ENCODE measurements at places on chromosomes 1 and 21.

DNA sequence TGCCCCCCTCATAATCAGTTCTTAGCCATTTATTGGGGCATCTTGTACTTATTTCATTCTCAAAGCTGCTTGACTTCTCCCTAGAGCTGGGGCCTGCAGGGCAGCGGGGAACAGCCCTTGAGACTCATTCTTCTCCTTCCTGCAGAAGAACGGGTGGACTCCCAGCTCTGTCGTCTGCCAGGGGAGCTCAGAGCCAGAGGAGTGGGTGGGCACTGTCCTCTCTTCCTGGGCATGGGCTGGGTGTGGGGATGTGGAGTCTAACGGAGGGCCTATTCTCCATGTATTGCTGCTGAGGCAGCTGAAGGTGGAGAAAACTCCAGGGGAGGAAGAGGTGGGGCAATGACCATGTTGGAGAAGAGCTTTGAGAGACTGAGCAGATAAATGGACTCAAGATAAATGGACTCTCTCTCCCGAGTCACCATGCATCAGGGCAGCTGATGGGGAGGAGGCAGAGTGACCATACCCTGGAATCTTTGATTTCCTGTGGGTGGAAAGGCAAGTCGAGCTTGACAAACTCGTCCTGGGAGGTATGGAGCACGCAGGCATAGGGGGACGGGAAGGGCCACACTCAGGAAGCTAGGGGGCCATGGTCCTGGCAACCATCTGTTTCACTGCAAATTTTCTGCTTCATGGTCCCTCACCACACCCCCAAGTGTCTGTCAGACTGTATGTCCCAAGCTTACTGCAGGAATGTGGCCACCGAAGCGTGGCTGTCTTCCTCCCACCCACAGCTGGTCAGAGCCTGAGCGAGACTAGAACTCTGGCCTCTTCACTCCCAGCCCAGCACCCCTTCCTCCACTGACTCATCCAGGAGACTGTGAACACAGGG is 56.9 kb upstream of the ATP2B4 start:
- DNase-seq: peak; percentile 79

DNA sequence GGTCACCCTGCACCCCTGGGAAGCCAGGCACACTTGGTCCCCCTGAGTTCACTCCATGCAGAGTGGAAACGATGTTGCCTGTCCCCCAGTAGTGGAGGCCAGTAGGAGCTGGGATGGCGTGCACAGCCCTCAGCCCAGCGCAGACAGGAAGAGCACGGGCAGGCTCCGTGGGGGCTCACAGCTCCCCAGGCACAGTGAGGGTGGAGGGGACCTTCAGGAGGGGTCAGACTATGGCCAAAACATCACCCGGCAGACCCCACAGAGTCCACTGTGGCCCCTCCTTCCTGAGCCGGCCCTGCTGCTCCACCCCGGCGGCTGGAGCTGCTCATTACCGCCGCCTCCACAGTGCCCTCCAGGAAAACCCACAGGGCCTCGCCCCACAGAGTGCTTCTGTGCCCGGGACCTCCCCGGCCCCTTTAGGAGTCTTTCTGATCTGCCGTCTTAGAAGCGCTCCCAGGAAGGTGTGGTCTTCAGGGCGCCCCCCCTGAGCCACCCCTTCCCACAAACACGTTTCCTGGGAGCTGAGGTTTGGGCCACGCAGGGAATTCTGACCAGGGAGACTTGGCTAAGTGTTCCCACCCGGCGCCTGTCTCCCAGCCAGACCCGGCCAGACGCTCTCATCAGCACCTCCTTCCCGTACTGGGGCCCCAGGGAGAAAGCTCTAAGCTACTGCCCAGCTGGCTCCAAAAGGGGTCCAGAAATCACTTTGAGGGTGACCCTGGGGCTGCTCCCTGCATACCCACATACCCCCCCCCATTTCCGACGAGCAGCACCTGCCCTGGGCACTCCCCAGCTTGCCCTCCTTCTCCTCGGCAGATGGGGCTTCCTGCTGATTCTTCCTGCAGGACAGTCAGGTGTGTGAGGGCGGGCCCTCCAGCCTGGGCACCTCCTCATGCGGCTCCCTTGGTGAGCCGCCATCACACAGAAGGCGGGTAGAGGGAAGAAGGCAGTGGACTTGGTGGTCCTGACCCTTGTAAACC is 38.8 kb downstream of the RIPK4 start:
- DNase-seq: no peak

GRCh38 chr1:31605908-31606427 is 11.5 kb upstream of the HCRTR1 start:
- no peak for DNase-seq

- peak; percentile 92 for DNase-seq
Observed at GRCh38 chr1:58395355-58395754, 151.2 kb downstream of the OMA1 start.

DNA sequence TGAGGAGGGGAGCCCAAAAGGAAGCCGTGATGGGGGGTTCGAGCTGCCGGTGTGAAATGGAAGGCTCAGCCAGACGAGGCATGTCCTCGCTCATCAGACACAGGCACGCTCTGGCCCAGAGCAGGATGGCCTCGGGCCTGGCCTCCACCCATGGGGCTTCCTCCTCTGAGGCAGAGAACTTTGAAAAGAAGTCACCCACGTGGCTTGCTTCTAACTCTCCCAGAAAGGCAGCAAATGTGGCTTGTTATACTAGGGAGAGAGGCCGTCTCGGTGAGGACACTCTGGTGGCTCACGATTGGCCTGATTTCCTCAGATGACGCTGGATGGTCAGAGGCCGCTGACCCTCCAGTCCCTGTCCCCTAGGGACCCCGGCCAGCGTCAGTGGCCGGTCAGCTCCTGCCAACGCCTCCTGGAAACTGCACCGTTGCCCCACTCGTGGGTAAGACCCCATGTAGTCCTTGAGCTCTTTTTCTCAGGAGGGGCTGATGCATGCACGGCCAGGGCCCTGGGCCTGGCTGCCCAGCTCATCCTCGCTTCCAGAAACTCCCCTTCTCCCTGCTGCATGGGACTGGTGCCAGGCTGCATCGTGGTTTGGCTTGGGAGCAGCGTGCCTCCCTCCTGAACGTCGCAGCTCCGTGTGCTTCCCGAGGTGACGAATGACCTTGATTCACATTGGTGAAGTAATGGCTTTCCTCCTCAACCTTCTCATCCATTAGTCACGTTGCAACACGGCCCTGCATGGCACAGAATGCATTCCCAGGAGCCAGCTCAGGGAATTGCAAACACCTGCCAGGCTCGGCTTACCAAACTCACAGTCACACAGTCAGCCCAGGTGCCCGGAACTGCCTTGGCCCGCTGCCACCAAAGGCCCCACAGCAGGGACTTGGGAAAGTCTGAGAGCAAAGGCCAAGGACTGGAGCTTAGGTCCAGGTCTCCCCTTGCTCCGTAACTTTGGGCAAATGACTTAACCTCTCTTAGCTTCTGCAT is 58.8 kb downstream of the TOMM20 start:
- peak; percentile 99 for DNase-seq

- no peak for DNase-seq
Observed at GRCh38 chr1:201513498-201514243, 6.7 kb upstream of the CSRP1 start.

DNA sequence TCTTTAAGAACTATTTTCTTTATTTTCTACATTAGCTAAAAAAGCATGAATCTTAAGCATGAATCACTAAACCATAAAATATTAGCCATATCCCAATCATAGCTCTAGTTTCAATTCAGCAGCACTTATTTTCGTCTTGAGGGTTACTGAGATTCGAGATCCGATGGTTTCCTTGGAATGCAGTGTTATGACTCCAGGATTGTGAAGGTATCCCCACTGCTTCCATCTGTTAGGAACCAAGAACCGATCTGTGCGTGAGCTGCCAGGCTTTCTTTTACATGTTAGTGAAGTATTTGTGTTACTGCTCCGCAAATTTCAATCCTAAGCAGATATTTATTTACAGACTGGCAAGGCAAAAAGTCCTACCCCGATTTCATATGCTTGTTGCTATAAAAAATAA is 18.8 kb downstream of the TNFRSF9 start:
- DNase-seq: no peak

GRCh38 chr1:19957779-19958178 is 21.6 kb downstream of the PLA2G2A start:
- no peak for DNase-seq

GRCh38 chr1:169031566-169032224 is 74.8 kb upstream of the ATP1B1 start:
- no peak for DNase-seq

GRCh38 chr1:230894032-230894431 is 25.7 kb upstream of the C1orf198 start:
- no peak for DNase-seq

DNA sequence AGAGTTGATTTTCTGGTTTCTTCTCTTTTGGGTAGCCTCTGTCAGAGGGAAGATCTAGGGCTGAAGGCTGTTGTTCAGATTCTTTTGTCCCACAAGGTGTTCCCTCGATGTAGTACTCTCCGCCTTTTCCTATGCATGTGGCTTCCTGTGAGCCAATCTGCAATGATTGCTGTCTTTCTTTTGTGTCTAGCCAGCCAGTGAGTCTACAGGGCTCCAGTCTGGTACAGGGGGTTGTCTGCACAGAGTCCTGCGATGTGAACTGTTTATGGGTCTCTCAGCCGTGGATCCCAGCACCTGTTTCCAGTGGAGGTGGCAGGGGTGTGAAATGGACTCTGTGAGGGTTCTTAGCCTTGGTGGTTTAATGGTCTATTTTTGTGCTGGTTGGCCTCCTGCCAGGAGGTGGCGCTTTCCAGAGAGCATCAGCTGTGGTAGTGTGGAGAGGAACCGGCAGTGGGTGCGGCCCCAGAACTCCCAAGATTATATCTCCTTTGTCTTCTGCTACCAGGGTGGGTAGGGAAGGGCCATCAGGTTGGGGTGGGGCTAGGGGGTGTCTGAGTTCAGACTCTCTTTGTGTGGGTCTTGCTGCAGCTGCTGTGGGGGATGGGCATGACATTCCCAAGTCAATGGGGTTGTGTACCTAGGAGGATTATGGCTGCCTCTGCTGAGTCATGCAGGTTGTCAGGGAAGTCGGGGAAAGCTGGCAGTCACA is 81.3 kb upstream of the C21orf91 start:
- no peak for DNase-seq

DNA sequence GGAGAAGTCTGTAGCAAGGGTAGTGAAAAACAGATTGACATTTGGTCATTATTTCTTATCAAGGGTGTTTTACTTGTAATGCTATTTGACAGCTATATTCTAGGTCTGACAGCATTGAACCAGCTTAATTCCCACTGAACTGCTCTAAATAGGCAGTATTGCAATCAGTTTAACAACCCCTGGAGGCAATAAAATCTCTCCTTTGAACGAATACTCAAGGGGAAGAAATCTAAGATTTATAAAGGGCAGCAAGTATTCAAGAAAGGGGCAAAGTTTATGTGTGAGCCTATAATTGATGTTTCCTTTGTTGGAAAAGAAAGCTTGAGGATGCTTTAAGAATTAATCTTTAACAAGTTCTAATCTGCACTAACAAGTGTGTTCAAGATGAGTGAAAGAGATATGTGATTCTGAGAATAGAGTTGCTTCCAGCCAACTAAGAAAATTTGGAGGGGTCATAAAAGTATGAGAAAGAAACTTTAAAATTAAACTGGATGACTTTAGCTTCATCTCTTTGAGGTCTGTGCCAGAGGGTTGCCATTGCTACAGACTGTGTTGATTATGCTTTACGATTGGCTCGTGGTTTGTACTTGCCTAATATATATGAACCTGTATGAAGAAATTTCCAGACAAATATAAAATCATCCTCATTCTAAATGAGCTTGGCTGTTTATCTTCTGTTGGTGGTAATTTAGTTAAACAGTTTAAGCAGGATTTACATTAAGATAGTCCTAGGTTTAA is 72.5 kb downstream of the ZNF326 start:
- no peak for DNase-seq

- DNase-seq: no peak
Observed at GRCh38 chr1:53593758-53594380, 134.7 kb downstream of the DMRTB1 start.

GRCh38 chr1:98298319-98298718 is 363.2 kb upstream of the SNX7 start:
- no peak for DNase-seq

DNA sequence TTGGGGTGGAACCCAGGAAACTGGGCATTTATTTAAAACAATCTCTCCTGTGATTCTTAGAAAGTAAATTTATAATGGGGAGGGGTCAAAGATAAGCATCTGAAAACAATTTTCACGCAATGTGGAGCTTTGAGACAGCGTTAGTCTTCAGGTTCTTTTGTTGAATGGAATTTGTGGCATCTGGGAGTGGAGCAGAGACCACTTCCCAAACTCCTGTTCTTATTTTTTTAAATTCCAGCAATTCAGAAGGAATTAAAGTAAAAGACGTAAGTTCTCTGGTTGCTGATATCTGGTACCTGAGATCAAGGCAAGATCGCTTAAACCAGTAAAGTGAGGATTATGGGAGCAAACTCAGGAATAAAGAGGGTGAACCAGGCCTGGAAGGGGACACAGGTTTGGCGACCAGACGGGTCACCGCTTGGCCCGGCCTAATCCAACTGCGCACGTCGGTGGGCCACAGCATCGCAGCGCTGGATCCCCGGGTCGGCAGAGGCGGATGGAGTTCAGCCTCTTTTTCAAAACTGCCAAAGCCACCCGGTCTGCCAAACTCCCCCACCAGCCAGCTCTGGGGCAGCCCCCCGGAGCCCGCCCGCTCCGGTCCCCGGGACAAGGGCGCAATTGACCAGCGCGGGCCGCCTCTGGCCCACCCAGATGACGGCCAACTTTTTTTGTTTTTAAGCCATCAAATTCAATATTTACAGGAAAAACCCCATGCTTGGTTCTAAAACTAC is 754 bp upstream of the PDPN start:
- no peak for DNase-seq

DNA sequence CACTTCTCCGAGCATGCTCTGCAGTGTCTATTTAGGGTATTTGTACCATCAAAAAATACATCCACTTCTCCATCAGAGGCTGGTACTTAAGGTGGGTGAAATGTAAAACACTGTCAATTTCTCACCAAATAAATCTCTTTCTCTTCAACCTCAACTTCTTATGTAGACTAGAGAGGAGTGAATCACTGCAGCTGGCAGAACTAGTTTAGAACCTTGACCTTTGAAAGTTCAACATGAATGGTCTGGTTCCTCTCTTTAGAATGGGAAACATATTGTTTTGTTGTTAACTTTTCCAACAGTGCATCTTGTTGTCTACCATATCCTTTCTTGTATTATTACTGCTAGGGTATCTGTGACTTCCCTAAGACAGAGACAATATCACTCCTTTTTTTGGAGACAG is 20.1 kb upstream of the SLC44A5 start:
- DNase-seq: no peak

GRCh38 chr1:55129194-55129728 is 85.9 kb downstream of the USP24 start:
- DNase-seq: peak; percentile 63

DNA sequence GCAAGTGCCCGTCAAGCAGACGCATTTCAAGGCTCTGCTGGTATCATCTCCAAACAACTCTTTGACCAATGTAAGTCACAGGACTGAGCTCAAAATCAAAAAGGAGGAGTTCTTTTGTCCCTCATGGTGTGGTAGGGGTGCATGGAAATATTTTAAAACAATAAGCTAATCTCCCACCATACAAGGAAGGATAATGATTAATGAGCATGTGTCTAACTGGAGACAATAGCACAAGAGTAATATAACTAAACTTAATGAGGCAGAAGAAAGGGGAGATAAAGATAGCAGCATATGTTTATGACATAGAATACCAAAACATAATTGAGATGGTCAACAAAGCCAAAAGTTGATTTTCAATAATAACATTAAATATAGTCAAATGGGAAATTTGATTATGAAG is 668.0 kb upstream of the ZP4 start:
- no peak for DNase-seq

Data from A172 (cell line).